ENCODE measurements at places on chromosomes 2 and 18. TPM values are rescaled to one million over a fixed set of nuclear protein-coding genes. Genes with fewer than 3 reads are reported as not detected.

DNA sequence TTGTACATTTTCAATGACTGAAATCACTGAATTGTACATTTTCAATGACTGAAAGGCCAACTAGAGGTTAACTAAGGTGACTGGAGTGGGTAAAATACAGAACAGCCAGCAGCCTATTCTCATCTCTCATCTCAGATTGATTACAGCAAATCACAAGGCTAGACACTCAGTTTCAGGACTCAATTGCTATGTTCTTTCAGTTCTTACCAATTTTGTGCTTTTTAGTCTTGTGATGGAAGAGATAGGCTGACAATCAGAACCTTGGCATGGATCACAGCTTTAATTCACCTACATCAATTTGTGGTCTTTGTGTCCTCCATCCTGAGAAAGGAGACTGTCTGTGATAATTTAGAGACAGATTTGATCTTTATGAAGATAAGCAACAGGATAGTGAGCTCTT, 124.7 kb downstream of the GULP1 start:
- DNase-seq: no peak

GRCh38 chr18:9849407-9850283, 36.1 kb upstream of the TXNDC2 start:
- no peak for DNase-seq

DNA sequence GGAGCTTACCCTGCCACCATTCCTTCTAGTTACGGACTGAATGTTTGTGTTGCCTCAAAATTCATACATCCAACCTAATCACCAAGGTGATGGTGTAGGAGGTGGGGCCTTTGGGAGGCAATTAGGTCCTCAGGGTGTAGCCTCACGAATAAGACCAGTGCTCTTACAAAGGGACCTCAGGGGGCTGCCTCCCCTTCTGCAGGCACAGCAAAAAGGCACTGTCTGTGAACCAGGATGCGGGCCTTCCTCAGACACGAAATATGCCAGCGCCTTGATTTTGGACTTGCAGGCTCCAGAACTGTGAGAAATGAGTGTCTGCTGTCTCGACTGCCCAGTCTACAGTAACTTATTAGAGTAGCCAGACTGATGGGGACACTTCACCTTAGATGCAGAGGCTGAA, 150.4 kb upstream of the HDAC4 start:
- no peak for DNase-seq

- DNase-seq: no peak
Measured at GRCh38 chr2:127081826-127082633, 24.9 kb downstream of the BIN1 start.

DNA sequence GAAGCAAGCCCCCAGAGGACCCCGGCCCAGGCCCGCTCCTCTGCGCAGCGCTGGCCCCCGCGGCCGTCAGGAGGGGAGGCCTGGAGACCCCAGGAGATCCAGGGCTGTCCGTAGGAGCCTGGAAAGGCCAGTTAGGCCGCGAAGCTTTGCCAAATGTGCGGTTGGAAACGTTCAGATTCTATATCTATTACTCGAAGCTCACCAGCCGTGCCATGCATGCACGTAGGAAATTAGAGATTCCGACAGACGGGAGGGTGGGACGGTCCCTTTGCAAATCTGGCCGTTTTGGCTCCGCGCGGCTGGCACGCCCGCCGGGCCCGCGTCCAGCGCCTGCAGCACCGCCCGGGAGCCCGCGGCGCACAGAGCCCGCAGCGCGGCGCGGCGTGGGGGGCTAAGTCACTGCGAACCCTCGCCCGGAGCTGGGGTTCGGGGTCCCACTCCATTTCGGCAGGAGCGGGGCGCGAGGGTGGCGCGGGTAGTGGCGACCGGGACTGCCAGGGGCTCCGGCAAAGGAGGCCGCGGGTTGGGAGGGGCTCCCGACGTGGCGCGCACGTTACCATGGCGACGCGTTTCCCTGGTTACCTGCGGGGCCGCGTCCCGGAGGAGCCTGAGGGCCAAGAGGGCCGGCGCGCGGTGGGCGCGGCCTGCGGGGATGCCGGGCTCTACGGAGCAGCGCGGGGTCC, 488.6 kb upstream of the SMIM21 start:
- no peak for DNase-seq

DNA sequence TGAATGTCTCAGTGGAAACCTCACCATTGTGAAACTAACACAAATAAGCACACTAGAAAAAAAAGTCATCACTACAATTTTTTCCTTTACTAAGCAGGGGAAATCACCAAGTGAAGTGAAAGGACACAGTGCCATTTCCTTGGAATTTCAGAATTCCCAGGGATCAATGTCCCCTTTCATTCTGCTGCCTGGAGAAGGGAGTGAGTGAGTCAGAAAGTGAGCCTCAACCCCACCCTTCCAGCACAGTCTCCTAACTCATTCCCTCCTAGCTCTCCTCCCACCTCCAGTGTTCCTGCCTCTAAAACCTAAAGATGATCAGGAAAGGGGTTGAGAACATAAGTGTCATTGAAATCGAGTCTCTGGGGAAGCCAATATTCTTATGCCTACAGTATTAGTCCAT, 608.5 kb downstream of the RNF144A start:
- no peak for DNase-seq

DNA sequence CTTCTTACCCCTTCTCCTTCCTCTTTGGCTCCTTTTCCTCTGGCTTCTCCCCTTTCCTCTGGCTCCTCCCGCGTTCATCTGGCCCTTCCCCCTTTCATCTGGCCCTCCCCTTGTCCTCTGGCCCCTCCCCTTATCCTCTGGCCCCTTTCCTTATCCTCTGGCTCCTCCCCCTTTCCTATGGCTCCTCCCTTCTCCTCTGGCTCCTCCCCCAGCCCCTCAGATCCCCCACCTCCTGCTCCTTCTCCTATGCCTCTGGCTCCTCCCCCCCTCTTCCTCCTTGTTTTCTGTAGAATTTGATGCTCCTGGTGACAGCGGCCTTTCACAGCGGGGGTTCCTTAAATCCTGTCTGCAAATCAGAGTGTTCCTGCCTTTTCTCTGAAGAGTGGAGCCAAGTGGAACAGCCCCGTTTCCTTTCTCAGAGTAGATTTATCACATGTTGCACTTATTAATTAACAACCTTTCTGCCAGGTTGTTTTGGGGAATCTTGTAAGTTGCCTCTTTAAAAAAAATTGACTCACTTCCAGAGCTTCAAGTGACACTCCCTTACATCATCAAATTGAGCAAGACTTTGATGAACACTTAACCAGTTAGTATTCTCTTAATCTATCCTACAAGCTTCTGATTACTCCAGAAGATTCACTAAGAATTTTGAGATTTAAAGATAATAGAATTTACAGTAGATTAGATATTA, 27.9 kb downstream of the FABP1 start:
- DNase-seq: no peak

DNA sequence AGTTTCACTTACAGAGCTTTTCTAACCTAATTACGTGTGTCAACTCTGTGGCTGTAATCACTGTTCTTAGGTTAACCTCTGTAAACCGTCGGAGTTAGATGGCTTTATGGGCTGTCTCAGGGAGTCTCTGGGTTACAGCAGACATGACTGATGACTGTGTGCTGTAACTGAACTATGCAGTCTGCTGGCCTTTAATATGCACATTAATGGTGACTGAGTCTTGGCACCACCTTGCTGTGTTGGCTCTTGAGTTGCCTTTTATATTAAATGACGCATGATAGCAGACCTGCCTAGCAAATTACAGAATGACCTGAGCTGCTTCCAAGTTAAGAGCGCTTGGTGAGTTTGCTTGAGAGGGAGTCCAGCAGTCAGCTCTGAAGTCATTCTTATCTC, 90.1 kb downstream of the ACKR3 start:
- DNase-seq: no peak

- DNase-seq: no peak
Measured at GRCh38 chr2:19456705-19457309, 98.4 kb upstream of the OSR1 start.

DNA sequence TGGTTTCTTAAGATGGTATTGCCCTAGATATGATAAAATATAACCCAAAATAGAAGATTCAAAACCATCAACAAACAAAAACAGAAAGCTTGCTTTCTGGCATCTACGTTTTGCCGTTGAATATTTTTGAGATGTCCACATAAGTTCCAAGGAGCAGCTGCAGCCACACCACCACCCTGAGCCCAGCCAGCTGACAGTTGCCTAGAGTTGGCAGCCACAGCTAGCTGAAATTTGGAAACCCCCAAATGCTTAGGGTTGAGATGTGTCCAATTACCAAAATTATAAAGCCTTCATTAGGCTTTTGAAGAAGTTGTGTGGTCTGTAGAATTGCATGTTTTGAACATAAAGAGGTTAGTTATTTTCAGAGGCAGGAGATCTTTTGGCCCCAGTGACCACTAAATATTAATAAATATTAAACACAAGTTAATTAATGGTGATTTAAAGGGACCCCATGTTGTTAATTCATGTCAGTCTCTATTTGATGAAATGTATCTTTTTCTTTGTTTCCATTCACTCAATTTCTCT, 118.1 kb upstream of the DTNA start:
- no peak for DNase-seq

- DNase-seq: no peak
Measured at GRCh38 chr2:67896476-67896875, 166.3 kb downstream of the C1D start.

DNA sequence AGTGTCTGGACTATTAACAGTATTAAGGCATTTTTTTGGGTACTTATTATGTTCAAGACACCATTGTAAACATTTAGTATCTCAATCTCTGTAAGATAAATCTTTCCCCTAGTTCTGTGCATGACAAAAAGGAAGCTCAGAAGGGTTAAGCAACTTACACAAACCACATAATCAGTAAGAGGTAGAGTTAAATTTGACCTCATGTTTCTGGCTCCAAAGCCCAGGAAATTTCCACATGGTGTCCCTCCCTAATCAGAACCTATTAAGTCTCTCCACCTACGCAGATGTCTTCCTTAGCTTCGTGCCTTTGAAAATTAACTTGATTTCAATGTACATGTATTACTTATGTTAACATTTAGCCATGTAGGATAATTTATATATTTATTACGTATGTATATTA, 2.0 kb downstream of the MFSD6 start:
- DNase-seq: no peak

DNA sequence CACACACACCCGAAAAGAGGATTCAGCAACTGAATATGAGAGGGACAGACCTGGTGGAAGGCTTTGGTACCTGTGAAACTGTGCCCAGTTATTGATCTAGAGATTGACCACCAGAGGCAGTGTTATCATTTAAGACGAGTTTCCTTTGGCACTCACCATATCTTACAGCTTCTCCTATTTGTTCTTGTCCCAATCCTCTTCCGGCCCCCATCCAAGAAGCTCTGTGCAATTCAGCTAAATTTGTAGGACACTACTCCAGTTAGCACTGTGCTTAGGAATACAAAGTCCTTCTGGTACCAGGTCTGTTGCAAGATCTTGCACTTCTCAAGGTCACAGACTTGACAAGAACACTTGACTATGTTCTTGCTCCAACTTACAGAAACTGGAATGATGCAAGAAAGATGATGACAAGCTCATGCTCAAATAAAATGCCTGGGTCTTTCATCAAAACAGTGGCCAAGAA, 177.7 kb downstream of the TMEM247 start:
- no peak for DNase-seq

DNA sequence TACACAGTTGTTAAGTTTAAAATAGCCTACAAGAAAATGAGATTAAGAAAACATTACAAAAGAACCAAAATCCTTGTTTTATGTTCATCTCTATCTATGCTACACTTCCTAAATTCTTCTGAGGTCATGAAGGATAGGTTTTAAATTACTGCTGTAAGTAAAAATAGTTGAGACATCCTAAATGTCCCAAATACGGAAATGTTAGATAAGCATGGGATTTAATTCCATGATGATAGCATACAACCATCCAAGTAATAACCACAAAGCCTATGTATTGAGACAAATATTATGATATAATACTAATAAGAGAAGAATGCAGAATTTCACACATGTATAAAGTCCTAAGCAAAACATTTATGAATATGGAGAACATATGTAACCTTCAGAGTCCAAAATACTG, 34.1 kb downstream of the PIEZO2 start:
- no peak for DNase-seq

- no peak for DNase-seq
Measured at GRCh38 chr2:237894986-237895543, 35.6 kb downstream of the RAMP1 start.

GRCh38 chr2:23445450-23445868, 60.5 kb downstream of the KLHL29 start:
- DNase-seq: peak; percentile 33

DNA sequence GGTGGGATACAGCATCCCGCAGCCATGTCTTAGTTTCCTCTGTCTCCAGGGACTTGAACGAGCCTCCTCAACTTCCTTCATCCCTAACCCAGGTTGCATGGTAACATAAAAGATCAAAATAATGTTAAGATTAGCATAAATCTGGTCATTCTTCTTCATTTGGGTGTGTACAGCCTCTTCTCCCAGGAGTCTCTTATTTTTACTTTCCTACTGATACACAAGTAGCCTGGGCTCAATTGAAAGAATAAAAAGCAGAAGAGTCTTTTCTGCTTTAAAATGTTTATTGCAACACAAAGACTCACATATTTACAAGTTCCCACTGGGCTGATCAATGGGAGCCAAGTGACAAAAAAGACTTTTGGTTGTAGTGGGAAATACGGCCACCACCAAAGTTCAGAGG, 137.9 kb upstream of the PID1 start:
- no peak for DNase-seq

DNA sequence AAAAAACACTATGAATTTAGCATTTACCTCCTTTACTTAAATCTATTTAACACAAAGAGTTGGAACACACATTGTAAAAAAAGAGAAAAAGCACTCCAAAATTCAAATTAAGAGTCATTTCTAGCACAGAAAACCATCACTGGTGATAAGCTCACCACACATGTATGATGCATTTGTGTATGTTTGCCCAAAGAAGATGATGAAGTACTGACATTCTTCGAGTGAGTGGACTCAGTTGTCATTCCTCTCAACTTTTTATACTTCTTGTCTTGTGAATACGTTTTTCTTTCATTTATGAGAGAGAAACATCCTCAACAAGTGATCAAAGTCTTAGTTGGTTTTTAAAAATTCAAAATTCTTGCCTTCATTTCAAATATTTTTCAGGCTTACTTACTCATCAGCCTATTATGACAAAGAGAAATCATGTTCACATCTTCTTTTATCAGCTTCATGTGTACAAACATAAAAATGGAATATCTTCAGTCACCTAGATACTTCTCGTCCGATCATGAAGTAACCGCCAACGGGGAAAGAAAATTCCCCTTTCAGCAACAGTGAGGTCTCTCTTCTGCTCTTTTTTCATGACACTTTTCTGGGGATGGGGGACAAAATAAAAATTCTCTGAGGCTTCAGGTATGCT, 1.5 kb downstream of the DSEL start:
- no peak for DNase-seq

GRCh38 chr2:174824068-174824467, 59.8 kb upstream of the CHRNA1 start:
- DNase-seq: no peak

GRCh38 chr2:26674771-26675170, 17.8 kb upstream of the KCNK3 start:
- no peak for DNase-seq

- DNase-seq: no peak
Measured at GRCh38 chr2:138531913-138532312, 30.3 kb downstream of the SPOPL start.

Gene NMS
- not detected for total RNA-seq

Gene NEU2
- not detected for total RNA-seq

Gene TFCP2L1
- total RNA-seq: 4.9 TPM

Gene SIX2
- total RNA-seq: 0.51 TPM

Gene HOXD8
- total RNA-seq: not detected

Gene CXCR1
- not detected for total RNA-seq

Gene CRYGD
- total RNA-seq: not detected

Gene NEB
- total RNA-seq: 0.10 TPM

Gene RNF181
- total RNA-seq: 156 TPM

Gene CTLA4
- 0.08 TPM for total RNA-seq

Gene FOXD4L1
- total RNA-seq: not detected

Gene DPP10
- not detected for total RNA-seq
